Stimulated activated CD4-positive, alpha-beta T cell treated with anti-CD3 and anti-CD28 coated beads, Interleukin-12 subunit alpha, Interleukin-12 subunit beta, amount 100 ng/mL, for 48 hours (primary cell): ENCODE measurements at places on chromosomes 1 and 21.

DNA sequence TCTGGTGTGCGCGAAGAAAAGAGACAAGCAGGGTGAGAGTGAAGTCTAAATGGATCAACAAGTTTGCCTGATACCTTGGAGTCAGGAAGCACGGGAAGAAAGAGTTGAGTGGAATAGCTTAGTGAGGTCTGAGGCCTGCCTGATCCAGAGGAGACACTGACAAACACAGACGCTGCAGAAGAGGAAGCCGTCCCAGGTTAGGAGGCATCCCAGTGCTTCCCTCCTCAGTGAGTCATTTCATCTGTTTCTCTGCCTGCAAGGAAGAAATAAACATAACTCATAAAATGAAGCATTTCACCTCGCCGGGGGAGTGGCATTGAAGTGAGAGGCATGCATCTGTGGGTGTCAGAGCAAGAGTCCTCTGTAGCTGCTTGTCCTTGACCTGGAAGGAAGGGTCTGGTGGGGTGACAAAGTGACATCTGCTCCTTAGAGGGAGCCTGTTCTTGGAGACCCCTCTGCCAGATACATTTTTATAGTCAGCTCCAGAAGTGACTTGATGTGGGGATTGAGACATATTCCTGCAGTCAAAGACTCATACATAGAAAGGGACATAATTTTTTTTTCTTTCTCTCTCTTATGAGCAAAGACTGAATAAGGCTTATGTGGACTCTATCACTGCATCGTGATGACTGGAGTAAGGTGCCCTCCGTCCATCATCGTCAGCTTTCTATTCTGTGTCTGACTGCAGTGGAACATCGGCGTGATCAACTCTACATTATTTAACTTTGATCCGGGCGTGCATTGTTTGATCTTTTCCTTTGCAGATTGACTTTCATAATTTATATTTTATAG lies 256.7 kb downstream of the KIF26B start:
- DNase-seq: no peak

DNA sequence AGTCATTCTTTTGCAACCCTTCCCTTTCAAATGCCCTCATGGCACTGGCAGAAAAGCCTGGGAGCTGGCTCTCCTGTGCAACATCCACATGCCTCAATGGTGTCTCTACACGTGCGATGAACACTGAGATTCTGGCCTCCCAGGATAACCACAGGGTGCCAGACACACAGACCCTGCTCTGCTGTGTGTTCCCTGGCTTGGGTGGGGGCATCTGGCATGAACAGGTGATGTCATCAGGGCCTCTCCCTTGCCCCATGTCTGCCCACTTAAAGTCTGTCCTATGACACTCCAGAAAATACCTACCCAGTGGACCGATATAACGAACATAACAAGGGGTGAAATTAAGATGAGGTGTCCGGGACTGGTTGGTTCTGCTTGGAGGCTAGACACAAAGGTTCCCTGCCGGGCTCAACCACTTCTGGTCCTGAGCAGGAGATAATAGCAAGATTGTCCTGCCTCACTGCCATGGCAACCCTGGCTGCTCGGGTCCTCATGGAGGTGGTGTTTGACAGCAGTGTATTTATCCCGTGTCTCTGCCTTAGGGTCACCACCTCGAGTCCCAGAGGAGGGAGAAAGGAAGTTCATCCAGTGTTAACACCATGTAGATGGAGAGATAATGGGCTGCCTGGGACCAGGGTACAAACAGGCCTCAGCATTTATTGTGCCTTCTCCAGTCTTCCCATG lies 19.3 kb downstream of the INSRR start:
- DNase-seq: no peak

DNA sequence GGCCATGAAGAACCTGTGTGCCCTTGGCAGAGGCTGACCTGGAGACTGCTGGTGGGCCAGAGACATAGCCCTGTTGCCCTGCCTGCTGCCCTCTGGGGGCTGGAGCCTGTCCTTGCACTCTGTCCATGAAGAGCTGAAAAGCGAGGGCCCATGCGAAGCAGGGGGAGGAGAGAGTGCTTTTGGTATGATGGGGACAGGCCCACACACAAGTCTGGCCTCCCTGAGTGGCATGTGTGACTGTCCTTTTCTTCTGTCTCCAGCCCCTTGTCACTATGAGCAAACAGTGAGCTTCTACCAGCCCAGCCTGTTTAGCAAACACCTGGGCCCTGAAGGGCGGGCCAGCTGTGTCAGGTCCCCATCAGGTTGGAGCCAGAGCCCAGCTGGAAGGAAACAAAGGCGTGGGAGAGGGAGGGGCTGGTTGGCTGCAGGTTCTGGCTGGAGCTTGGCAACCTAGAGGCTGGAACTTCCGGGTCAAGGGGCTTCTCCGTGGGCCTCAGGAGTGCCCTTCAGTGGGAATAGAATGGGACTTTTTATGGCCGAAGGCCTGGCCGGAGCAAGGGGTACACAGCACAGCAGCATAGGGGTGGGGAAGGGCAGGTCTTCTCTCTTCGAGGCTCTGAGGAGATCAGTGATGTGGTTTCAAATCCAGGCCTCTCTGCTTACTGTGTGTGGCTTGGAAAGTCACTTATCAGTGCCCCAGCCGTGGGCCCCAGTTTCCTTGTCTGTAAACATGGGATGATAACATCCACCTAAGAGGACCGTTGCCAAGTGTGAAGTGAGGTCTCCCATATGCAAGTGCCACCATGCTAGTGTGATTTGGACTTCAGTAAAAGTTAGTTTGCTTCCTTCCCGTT lies 14.3 kb downstream of the QSOX1 start:
- no peak for DNase-seq

- DNase-seq: no peak
Measured at GRCh38 chr1:43233631-43234030, 36.2 kb upstream of the TMEM125 start.

GRCh38 chr1:224785622-224786021 lies 143.9 kb upstream of the DNAH14 start:
- DNase-seq: no peak

DNA sequence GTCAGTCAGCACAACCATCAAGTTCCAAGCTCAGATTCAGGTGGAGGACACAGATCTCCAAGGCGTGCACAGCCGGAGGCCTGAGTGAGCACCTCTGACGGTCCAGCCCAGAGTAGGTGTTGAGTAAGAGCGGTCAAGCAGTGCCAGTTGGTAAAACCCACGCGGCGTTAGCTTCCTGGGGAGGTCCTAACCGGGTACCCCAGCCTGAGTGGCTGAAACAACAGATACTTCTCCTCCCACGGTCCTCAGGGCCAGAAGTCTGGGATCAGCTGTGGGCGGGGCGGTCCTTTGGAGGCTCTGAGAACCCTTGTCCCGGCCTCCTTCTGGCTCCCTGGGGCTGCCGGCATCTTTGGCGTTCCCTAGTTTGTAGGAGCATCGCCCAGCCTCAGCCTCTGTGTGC lies 94.4 kb downstream of the PRDM16 start:
- no peak for DNase-seq

GRCh38 chr1:21270086-21270689 lies 20.1 kb downstream of the ECE1 start:
- DNase-seq: peak; percentile 80

DNA sequence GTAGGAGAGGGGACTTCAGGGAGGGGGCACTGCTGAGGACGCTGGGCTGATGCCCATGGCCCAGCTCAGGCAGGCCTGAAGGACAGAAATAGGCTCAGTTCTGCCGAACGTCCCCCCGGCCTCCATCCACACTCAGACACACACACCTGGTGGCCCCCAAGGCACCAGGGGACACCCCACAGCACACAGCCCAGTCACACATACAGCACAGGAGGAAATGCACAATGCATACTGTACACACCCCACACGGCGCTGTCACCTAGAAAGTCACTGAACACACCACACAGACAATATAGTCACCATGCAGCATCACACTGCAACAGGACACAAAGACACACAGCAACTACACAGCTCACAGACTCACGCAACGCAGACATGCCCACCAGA lies 562 bp downstream of the SYTL1 start:
- DNase-seq: no peak

- DNase-seq: no peak
Measured at GRCh38 chr1:8661185-8662110, 156.0 kb downstream of the RERE start.

DNA sequence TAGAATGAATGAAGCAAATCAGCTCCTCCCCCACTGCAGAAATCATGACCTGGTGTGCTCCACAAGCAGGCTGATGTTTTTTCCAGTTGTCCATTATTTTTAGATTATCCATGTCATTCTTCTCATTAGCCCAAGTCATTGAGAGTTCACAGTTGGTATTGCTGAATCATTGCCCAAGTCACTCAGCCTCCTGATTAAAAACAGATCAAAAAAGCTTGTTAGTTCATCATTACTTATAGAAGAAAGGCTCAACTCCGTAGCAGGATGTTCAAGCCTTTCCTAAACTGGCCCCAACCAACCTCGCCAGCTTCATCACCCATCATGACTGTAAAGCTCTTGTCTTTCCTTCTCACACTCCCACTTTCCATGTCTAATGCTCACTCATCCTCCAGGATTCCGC lies 161.3 kb upstream of the CTTNBP2NL start:
- DNase-seq: no peak

GRCh38 chr1:209160230-209160629 lies 423.3 kb upstream of the CAMK1G start:
- no peak for DNase-seq

GRCh38 chr1:247228133-247228532 lies 27.7 kb upstream of the VN1R5 start:
- no peak for DNase-seq

GRCh38 chr21:31456201-31456600 lies 112.1 kb upstream of the TIAM1 start:
- DNase-seq: no peak

DNA sequence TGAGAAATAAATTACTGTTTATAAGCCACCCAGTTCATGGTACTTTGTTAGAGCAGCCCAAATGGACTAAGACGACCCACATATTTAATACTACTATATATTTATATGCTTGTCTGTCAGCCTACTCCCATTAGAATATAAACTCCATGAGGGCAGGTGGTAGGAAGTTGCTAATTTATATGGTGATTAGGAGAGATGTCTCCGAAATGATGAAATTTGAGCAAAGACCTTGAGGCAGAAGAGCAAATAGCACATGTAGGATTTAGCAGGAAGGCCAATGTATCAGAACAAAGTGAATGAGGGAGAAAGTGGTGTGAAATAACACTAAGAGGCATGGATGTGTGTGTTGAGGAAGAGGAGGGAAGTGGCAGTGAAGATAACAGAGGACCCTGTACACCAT lies 10.6 kb upstream of the SLFNL1 start:
- no peak for DNase-seq

GRCh38 chr1:11880911-11881748 lies 22.4 kb upstream of the NPPB start:
- DNase-seq: no peak

DNA sequence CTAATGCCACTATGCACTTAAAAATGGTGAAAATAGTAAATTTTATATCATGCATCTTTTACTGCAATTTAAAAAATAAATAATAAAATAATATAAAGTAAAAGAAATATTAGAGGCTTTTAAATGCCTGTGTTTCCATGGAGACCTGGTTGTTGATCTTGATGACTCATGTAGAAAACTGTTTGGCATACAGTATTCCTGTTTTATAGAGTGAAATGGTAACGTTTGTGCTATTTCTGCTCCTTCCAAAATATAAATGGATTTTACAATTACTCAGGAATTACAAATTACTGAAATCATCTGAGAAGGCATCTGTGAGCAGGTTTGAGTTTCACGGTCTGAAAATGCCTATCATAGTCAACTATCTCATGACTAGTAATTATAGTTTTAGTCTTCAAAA lies 98.4 kb upstream of the USP25 start:
- DNase-seq: no peak

DNA sequence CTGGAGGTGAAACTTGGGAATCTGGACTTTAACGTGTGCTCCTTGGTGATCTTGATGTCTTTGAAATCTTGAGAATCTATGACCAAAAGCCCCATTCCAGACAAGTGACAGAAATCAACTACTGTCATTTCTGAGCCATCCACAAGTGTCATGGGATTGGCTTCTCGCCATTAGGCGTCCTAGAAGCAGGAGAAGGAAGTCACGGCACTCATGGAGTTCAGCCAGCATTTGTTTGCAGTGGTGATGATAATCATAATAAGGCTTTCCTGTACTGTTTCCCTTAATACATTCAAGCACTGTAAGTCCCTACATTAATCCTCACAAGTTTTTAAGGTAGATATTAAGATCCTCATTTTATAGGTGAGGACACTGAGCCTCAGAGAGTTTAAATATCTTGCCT lies 11.9 kb downstream of the F5 start:
- DNase-seq: no peak

GRCh38 chr1:150444232-150444631 lies 43.0 kb upstream of the TARS2 start:
- no peak for DNase-seq

- no peak for DNase-seq
Measured at GRCh38 chr1:168408539-168408865, 127.8 kb downstream of the TBX19 start.

DNA sequence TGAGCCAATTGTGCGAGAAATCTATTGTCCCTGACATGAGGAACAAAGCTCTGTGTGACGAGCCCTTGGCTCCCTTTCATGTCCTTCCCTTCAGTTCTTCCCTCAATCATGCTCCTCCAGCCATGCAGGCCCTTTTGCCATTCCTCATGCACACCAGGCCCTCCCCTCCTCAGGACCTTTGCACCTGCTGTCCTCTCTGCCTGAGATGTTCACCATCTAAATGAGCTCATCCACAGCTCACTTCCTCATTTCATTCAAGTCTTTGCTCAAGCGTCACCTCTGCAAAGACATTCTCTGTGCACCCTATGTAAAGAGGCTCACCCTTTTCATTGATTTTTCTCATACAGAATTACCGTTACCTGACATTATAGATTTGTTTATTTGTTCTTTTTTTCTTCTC lies 43.7 kb downstream of the C8B start:
- DNase-seq: no peak

GRCh38 chr1:207398986-207399385 lies 55.1 kb upstream of the CR2 start:
- DNase-seq: no peak

DNA sequence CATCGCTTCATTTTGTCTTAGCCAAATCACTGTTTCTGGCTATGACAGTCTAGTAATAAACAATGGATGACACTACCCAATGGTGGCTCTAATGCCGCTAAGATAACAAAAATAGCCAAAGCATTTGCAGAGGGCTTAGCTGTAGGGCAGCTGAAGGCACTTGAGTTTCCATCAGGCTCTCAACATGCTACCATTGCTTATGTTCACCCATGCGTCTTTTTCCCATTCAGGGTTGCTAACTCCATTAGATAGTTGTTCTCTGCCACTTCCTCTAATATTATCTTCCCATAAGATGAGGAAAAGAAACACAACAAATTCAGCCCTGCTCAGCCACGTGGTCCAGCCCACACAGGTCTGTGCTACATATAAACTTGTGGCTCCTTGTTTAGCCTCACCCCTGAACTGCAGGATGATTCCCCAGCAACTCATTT lies 159.6 kb downstream of the TOMM20 start:
- no peak for DNase-seq

DNA sequence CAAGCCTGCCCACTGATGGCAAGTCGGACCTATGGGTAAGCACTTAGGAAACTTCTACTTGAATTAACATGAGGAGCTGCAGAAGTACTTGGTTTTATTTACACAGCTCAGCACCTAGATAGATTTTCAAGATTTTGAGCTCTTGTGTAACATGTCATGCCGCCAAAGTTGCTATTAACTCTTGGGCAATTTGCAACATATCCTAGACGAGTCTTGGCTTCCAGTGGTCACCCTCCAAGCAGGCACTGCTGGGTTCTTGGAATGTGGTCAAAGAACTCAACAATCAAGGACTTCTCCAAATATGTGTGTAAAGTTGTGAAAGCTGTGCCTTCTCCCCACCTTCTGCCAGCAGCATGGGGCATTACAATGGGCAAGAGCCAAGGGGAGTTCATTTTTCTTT lies 17.8 kb upstream of the GUCA2B start:
- DNase-seq: no peak
